ENCODE measurements at places on chromosomes 3 and 15. TPM values are rescaled to one million over a fixed set of nuclear protein-coding genes. Genes with fewer than 3 reads are reported as not detected.

The COL6A5 gene
- total RNA-seq = not detected

The SPG21 gene
- 78.2 TPM for total RNA-seq

The GASK1A gene
- total RNA-seq = 35.0 TPM

The CELSR3 gene
- 0.65 TPM for total RNA-seq

The MYO5C gene
- 8.6 TPM for total RNA-seq

The WDR93 gene
- not detected for total RNA-seq

The MYZAP gene
- total RNA-seq = 6.2 TPM

The DCLK3 gene
- total RNA-seq = 0.24 TPM

The ZNF502 gene
- 5.7 TPM for total RNA-seq

The HGD gene
- total RNA-seq = 0.83 TPM

The TMEM87A gene
- total RNA-seq = 51.9 TPM

The ABHD6 gene
- total RNA-seq = 7.6 TPM

The ZBTB47 gene
- 109 TPM for total RNA-seq

The SI gene
- not detected for total RNA-seq

The MRPS11 gene
- 24.2 TPM for total RNA-seq

The CFAP100 gene
- total RNA-seq = not detected

The CCDC51 gene
- 13.0 TPM for total RNA-seq

The GABRR3 gene
- not detected for total RNA-seq

The ESYT3 gene
- total RNA-seq = 0.43 TPM

The RNF7 gene
- 73.6 TPM for total RNA-seq

The ABI3BP gene
- 243 TPM for total RNA-seq

The OXTR gene
- 3.4 TPM for total RNA-seq

All from posterior vena cava (tissue), 2 donors.